AG04450 (cell line): ENCODE measurements at places on chromosomes 2 and 18.

GRCh38 chr18:11162889-11163288, 13.5 kb upstream of the PIEZO2 start:
- DNase-seq, result no peak

- DNase-seq, result no peak
Observed at GRCh38 chr2:134611316-134611715, 107.5 kb downstream of the TMEM163 start.

DNA sequence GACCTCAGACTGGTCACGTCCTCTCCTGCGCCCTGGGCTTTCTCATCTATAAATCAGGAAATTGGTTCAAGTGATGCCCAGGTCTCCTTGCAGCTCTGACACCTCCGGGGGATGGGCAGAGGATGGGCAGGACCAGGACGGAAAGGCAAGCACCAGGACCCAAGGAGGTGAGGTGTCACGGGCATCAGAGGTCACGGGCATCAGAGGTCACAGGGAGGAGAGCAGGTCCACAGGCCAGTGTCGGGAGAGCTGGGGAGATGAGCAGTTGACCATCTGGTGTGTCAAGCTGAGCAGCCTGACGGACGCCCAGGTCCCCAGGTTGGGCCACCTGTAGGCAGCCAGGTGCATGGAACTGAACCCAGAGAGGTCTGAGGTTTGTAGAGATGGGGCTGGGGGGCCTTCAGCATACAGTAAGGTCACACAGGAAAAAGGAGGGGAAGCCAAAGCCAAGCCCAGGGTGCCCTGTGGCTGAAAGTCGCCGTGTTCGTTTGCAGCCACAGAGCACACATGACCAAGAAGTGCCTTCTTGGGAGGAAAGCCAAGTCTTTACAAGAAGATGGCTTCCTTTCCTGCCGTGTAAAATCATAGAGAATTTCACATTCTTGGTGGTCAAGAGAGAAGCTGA, 240.4 kb downstream of the ATAD2B start:
- no peak for DNase-seq

- no peak for DNase-seq
Observed at GRCh38 chr2:8491296-8492027, 190.4 kb upstream of the ID2 start.

- DNase-seq, result no peak
Observed at GRCh38 chr2:224072541-224073188, 33.6 kb upstream of the SERPINE2 start.

DNA sequence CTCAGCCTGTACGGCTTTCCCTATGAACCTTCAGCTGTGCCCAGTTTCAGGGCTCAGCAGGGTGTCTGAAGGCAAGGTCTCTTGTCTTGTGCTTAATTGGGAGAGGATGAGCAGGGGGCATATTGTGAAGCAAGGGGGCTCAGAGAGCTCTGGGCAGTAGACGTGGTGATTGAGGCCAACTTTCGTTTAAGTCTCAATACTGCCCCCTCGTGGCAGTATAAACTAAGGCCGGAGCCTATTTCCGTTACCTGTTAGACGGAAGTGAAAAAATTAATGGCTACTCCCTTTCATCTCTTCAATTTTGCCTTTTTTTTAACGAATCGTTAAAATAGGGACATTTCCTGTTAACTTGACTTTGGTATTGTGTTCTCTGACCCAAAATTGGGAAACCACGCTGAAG, 193.4 kb downstream of the TDRD15 start:
- no peak for DNase-seq

- no peak for DNase-seq
Observed at GRCh38 chr2:25672494-25673299, 680 bp downstream of the DTNB start.

DNA sequence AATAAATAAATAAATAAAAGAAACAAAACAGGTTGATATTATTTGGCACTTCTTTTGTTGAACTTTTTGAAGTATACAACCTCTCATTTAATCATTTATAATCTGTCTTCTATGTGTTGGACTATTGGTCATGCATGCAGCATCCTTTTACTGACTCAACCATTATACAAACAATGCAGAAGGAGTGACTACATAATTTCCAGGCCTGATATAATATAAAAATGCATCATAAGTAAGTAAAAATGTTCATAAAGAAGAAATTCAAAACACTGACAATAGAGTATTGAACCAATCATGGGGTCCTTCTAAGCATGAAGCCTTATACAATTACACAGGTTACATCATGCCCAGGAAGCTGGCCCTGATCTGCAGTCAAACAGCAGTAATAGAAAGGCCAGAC, 141.5 kb upstream of the FN1 start:
- no peak for DNase-seq
